Hindlimb muscle (tissue), 1 donor: ENCODE measurements at places on chromosomes 2 and 18. TPM values are rescaled to one million over a fixed set of nuclear protein-coding genes. Genes with fewer than 3 reads are reported as not detected.

GRCh38 chr2:241506793-241507429, 1.5 kb downstream of the STK25 start:
- no peak for DNase-seq

GRCh38 chr18:55400590-55401541, 187.1 kb downstream of the TCF4 start:
- DNase-seq = no peak

GRCh38 chr2:158024288-158024898, 77.3 kb upstream of the UPP2 start:
- no peak for DNase-seq

- DNase-seq = no peak
Measured at GRCh38 chr2:201128933-201129505, 13.1 kb downstream of the CFLAR start.

CRYBA2 gene
- not detected for polyA plus RNA-seq
